ENCODE measurements at places on chromosomes 16 and 17.

- DNase-seq, result no peak
Observed at GRCh38 chr17:16444258-16444886, 29.0 kb downstream of the TRPV2 start.

GRCh38 chr17:49630113-49630900, 47.6 kb downstream of the SPOP start:
- DNase-seq, result no peak

DNA sequence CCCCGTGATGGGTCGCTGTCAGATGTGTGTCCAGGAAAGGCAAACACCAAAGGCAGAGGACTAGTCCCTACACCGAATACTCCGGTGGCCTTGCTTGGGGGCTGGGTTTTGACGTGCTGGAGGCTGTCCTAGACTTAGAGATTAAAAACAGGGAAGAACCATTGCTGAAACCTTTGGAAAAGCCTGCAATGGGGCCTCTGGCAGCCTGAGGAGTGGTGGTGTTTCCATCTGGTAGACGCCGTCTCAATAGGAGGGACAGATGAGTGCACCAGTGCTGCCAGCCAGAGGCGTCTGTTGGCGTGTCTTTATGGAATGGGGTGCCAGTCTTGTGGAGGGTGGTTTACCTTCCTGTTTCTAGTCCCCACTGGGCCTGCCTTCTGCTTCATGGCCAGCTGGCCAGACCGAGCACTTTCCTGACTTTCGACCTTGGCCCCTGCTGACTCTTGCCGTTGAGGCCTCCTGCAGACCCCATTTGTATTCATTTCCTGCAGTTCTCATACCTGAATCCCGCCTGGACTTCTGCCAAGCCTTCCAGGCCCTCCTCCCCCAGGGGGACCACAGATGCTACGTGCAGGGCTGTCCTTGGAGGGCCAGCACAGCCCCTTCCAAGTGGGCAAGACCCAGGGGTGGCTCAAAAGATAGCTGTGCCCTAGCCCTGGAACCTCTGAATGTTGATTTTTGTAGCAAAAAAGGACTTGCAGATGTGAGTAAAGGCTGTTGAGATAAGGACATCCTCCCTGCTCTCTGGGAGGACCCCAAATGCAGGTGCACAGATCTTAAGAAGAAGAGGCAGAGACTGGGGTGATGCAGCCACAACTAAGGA, 1.9 kb upstream of the DNASE1 start:
- DNase-seq, result no peak

DNA sequence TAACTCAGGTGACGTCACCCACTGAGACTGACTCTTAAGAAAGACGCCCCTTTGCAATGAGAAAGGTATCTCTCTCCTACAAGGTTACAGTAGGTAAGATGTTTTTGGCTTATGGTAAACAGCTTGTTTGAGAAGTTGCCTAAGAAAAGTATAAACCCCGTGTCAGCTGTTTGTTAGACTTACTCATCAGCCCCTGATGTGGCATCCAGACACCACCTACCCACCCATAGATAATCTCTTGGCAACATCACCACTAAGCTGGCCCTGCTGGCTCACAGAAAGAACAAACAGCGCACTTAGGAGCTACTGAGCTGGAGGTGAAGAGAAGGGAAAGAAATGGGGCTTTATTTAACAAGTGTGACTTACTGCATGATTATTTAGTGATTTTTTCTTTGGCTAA, 121.0 kb downstream of the PARN start:
- no peak for DNase-seq

- DNase-seq, result no peak
Observed at GRCh38 chr17:57133486-57133885, 48.4 kb downstream of the AKAP1 start.

GRCh38 chr16:59849716-59850115, 1115.6 kb upstream of the GOT2 start:
- DNase-seq, result no peak

DNA sequence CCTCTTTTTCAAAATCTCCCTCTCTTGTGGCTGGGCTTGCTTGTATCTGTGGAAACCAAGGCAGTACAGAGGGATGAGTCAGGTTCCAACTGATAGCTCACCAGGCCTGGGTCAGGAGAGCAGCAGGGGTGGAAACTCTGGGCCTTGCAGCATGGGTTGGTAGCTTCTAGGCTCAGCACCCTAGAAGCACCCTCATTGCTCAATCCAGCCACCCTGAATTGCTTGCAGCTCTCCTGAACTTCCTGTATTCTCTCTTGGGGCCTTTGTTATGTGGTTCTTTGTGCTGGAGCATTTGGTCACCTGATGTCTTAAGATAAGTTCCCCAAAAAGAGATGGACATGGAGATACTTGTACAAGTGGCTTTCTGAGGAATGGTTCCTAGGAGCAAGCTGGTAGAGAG, 169.4 kb downstream of the IRX5 start:
- no peak for DNase-seq

GRCh38 chr17:51493206-51493605, 232.9 kb downstream of the UTP18 start:
- DNase-seq, result no peak

- no peak for DNase-seq
Observed at GRCh38 chr16:3059723-3060242, 5.7 kb upstream of the IL32 start.

- DNase-seq, result no peak
Observed at GRCh38 chr17:66826856-66827255, 8.1 kb upstream of the CACNG5 start.

DNA sequence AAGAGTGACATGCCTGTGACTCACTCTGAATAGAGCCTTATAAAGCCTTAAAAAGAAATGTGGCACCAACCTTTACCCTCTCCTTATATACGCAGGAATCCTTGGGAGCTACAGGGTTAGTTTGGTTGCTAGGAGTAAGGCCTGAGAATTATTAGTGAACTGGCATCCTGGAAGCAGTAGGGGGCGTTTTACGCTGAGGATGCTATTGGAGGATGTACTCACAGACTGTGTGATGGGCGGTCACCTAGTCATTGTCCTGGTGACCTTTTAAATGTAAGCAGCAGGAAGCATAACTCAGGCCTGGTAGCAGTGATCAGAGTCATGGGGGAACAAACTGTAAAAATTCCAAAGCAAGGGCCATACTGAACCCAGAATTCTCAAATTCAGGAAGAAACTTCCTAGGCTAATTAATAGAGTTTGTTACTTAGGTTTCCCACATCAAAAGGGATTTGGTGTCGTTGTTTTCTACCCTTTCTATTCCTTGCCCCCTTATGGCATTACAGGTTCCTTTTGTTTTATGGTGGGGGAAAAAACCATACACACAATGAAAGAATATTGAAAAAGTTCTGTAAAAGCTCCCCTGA, 153.8 kb downstream of the SNX11 start:
- DNase-seq, result no peak

DNA sequence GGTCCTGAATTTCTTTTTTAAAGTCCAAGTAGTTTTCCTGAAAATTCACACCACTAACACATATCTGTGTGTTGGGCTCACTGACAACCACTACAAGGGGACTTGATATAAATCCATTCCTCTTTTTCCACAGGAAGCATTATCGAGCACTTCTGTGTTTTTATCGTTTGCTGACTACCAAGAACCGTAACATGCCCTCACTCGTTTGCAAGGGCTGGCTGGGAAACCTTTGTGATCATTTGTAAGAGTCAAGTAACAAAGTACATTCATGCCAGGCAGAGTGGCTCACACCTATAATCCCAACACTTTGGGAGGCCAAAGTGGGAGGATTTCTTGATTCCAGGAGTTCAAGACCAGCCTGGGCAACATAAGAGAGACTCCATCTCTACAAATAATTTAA, 62.1 kb downstream of the ZZEF1 start:
- DNase-seq, result no peak

GRCh38 chr17:59830007-59830630, 62.6 kb downstream of the TUBD1 start:
- DNase-seq, result peak; percentile 53

GRCh38 chr16:50613964-50614474, 65.8 kb downstream of the NKD1 start:
- peak; percentile 19 for DNase-seq

DNA sequence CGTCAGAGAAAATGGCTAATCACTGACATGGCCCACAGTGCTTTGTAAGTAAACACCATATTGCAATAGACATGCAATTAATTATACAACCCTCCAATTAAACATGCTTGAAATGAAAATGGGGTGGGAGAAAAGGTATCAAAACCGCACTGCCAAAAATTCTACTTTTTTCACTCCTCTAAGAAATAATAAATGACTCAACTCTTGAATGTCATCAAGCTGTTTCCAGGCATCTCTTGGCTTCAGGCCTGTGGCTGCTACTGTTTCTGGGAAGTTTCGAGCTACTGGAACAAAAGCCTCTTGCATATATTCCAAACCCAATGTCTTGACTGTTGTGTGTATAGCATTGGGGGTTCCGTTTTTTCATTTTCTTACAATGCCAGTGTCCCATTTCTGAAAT, 412.6 kb downstream of the RBFOX1 start:
- no peak for DNase-seq

DNA sequence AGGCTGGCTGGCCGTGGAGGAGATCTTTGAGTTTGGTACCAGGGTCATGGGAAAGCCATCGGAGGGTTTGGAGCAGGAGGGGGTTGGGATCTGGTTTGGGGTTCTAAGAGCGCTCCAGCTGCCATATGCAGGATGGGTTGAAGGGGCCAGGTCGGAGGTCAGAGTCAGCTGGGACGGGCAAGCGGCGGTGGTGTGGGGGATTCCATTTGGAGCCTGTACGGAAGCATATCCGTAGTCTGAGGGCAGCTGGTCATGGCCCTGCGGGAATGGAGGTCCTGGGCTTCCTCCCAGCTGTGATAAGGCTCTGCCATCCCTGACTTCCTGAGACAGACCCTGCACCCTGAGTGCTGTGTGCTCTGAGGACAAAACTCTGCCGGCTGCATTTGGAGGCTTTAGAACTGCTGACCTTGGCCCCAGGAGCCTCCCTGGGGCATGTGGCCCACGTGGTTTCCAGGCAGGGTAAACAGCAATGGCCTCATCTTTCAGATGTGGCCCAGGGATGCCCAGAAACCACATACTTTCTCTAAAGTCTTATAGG, 46.5 kb downstream of the ATP2C2 start:
- DNase-seq, result no peak

DNA sequence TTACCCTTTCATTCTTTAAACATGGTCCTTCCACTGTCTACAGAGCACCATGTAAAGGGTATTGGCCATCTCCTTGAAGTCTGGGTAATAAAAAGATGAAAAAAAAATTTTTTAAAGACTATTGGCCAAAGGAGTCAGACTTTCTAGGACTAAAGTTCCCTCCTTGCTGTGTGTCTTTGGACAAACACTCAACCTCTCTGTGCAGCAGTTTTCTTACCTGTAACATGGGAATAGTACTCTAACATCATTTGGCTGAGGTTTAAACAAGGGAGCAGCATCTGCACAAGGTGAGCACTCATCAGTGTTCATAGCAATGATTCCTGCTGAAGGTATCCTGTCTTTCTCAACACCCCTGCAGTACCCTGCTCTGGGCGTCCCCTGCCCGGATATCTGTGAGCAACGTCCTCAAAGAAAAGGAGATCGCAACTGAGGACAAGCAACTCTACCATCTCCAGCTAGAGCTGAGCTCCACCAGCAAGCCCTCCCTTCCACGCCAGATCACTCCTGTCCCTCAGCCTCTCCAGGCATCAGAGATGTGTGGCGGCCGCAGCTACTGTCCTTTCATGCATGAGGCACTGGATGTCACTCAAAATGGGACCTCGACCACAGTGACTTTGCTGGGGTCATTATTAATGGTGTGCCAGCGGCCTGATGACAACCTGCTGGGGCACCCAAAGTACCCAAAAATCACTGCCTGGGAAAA, 29.5 kb upstream of the RPH3AL start:
- DNase-seq, result no peak

GRCh38 chr17:78013683-78014467, 55.4 kb downstream of the TNRC6C start:
- DNase-seq, result no peak

GRCh38 chr16:11238272-11239202, 17.5 kb downstream of the SOCS1 start:
- DNase-seq, result no peak

- DNase-seq, result no peak
Observed at GRCh38 chr17:76174037-76174436, 33.0 kb upstream of the FOXJ1 start.

GRCh38 chr17:3808701-3809100, 7.7 kb upstream of the ITGAE start:
- no peak for DNase-seq

DNA sequence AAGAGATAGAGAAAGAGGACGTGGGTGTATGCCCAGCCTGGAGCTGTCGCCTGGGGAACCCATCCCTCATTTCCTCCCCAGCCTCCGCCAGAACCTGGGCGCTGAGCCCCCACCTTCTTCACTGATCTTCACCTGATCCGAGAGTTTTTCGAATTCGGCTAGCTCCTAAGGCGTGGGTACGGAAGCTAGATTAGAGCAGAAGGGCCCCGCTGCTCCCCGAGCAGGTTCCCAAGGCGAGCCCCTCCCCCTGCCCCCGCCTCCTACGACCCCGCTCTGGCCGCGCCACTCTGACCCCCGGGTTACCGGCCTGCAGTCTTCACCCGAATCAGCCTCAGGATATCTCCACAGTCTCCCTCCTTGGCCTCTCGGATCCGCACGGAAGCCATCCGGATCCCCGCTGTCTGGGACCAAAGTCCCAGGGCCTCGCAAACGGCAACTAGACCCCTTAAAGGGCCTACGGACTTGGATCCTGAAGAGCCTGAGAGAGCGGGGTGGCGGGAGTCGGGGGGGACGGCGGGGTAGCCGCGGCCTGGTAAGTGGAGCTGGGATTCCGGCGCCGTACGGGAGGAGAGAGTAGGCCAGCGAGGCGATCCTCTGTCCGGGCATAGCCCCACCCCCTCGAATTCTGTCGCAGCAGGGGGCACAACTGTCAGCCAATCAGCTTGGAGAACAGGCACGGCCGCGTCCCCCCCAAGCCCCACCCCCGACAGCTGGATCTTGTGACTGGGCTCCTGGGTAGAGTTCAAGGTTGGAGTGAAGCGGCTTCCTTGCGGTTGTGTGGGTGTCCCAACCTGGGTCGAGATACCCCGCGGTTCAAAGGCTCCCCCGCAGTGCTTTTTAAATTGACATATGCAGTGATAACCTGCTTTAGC, at the start of gene SAT2:
TSS of gene SAT2 (minus strand) at position 572 of the 872 bp plus-strand sequence. CDS start at position 386, 186 bp downstream.
- peak; percentile 97 for DNase-seq

DNA sequence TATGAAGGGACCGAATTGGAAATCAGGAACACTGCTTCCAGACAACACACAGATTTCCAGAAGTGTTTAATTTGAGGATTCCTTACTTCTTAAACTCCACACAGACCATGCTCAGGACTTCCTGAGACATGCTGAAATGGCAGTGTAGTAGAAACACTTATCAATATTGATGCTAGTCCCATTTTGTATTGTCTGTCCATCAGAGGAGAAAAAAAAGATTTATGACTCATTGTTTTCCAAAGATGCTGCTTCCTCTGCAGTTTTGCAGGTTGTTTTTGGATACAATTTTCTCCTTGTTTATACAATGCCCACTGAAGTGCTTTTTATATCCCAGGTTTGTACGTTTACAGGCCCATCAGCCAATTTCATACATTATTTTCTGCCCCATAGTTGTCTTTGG, 68.3 kb upstream of the TANC2 start:
- DNase-seq, result no peak

DNA sequence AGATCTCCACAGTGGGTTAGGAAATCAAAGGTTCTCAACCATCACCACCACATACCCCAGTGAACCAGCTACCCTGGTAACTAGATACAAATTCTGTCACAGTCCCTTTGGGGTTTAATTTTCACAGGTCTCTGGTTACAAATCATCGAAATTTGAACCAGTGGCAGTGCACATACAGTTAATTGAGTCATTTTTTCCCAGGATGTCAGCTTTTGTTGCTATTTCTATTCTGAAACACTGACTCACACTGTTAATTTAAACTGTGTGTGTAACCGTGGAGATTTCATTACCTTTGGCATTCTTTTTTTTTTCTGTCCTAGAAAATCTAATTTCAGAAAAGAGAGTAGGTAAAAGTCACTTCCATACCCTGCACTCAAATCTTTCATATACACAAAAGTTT, 511.5 kb downstream of the TOX3 start:
- DNase-seq, result no peak
